ENCODE measurements at places on chromosomes 3 and 15. TPM values are rescaled to one million over a fixed set of nuclear protein-coding genes. Genes with fewer than 3 reads are reported as not detected.

The IGSF10 gene
- 0.05 TPM for total RNA-seq

GRCh38 chr3:105899516-105899915 is 30.7 kb upstream of the CBLB start:
- no peak for DNase-seq

The UROC1 gene
- not detected for total RNA-seq

DNA sequence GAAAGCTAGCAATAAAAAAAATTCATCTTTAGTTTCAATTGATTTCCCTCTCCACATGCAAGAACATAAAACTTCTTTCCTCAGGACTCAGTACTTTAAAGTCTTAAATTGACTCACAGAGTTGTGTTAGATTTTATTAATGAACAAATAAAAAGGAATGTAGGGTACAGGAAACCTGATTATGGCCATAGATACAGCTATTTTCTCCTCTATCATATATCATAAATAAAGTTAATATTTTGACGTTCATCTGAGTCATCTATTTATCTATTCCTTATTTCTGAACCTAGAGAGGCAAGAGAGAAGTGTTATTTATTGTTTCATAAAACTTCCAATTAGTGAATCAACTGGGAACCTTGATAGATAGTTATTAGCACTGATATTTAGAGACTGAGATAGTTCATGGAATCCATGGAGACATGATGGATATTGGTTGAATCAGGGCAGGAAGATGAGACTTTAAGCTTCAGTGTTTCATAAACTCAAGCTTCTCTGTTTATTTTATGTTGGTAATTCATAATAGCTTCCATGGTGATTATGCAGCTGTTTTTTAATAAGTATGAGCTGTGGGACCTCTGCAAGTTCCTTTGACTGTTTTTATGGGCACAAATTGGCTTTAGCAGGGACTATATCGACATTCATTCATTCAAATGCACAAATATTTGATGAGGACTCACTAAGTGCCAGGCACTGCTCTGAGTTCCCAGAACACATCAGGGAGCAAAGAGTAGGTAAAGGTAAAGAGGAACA is 143.5 kb upstream of the TGFBR2 start:
- DNase-seq: no peak

The KBTBD13 gene
- not detected for total RNA-seq

DNA sequence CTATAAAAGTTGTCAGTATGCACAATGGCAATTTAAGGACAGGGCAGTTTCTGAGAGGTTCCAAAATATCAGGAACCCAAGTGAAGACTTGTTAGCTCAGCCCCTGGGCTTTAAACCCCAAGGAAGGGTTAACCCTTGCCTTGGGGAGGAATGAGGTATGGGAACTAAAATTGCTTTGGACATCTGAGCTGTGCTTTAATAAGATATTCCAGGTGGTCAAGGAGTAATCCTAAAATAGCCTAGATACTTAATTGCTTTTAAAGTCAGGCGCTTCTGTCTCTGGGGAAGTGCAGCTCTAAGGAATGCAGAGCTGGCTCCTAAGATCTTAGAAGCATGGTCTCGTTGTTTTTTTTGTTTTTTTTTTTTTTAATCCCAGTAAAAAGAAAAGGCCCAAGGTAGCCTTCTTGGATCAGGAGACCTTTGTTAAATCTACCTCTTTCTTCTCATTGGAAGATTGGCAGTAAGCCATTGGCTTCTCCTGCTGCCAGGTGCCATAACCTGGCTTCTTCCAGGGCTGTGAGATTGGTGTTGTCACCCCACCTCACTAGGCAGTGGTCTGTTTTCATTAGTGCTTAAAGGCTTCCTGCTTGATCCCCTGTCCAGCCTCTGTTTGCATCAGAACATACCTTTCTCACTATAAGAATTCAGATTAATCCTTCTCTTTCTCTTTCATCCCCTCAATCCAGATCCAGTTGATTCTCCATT is 24.5 kb downstream of the ARID3B start:
- DNase-seq: no peak

DNA sequence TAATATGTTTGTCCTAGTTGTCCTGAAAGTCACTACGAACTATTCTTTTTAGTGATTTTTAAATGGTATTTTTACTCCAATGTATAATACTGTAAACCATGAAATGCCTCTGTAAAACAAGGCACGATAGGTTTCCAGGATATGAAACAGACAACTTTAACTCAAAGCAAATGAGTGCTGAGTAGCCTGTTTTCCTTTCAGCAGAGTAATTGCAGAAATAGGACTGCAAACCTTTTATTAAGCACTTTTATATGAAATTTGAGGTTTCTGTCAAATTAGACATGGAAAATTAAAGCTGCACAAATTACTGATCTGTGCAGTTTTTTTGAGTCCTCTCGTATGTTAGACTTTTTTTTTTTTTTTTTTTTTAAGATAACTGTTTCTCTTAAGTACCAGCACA is 16.2 kb downstream of the AKAP13 start:
- DNase-seq: no peak

DNA sequence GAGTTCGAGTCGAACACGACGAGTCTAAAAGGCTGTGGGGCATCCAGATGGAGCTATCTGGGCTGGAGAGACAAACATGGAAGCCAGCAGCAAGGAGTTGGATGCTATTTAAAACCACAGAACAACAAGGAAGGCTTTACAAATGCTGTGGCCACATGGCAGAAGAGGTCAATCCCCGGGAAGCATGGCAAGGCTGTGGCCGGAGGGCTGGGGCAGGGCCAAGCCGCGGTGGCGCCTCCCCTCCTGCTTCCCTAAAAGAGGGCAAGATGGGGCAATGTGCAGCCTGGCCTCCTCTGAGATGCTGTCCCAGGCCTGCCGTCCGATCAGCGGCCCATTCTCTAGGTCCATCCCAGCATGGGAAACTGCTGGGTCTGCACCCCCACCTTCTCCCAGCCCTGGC is 139.1 kb downstream of the SRGAP3 start:
- no peak for DNase-seq

The CGGBP1 gene
- 55.9 TPM for total RNA-seq

DNA sequence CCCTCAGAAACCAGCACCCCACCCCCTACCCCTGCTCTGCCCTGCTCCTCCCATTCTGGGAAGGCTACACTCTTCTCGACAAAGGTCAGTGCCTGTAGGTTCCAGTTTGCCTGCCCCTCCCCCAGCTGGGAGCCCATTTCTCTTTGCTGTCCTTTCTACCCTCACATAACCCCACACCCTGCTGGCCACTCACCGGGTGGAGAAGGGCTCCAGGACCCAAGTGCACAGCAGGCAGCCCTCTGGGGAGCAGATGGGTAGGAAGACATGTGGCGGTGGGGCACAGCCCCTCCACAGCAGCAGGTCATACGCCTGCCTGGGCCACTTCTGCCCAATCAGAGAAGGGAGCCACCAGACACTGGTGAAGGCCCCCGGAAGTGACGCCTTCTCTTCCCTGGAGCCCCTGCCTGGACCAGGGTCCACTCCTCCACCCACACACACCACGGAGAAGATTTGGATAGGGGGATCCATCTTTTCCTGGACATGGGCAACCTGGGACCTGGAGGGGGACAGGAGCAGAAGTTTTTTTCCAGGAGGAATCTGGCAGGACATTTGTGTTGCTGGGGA is at the start of gene THPO:
THPO (minus strand) TSS at position 326 of the 564 bp plus-strand sequence. CDS start 1,948 bp downstream, outside the sequence.
- DNase-seq: no peak

The DPPA2 gene
- total RNA-seq: not detected

DNA sequence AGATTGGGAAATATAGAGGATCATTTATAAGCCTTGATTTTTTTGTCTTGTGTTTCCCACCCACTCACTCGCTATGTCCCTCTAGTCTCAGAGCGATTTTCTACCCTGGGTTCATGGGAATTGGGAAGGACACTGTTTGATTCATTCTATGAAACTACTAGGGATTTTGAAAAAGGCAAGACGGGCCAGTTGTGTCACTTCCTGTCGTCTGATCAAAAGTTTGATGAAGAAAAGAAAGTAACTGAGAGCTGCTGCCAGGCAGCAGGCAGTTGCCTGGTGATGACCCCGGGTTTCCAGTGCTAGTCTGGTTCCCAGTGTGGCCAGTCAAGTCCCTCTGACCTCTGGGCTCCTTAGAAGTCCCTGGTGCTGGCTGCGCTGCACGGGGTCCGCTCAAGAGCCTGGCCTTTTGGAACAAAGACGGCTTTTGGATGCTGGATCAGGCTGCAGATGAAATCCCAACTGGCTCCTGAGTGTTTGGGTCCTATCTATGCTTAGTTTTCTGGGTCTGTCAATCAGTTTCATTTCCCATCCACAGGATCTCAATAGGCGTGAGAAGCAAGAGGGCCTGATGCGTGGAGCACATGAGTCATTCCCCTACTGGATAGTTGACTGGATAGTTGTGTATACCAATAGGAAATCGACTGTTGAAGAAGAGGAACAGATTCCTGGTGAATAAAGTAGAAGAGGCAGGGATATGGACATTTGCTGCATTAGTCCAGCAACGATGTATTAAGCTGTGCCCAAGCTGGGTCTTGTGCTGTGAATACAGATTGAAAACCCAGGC is 89.7 kb downstream of the EEFSEC start:
- no peak for DNase-seq

DNA sequence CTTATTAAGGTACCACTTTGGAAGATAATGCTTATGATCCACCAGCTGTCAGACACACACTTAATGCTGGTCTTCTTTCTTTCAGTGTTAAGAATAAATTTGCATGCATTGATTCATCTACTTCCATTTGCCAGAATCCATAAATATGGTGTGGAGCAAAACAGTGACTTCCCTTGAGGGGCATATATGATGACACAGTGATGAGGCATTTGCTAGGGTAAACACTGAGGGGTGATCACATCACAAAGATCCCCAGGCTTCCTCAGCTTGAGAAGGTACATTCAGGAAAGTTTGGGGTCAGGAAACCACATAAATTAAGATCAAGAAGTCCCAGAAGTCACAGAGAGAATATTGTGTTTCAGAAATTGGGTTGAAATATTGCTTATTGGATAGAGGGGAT is 9.9 kb upstream of the ZBED2 start:
- no peak for DNase-seq

The ERC2 gene
- total RNA-seq: 0.16 TPM

DNA sequence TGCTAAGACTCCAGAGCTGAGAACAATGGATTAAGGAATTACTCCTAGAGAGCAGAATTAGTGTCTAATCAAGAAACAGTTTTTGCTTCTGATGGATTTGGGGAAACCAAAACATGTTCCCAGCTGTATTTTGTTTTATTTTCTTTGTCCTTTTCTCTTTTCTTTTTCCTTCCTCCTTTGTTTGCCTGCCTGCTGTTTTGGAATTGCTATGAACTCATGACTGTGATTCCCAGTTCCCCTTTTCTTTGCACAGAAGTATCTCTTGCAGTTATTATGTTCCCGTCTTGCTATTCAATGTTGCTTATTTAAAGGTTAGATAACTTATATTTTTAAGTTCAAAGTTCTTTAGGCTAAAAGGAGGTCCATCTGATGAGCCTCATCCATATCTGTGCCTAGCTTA is 77.0 kb upstream of the GBE1 start:
- no peak for DNase-seq

DNA sequence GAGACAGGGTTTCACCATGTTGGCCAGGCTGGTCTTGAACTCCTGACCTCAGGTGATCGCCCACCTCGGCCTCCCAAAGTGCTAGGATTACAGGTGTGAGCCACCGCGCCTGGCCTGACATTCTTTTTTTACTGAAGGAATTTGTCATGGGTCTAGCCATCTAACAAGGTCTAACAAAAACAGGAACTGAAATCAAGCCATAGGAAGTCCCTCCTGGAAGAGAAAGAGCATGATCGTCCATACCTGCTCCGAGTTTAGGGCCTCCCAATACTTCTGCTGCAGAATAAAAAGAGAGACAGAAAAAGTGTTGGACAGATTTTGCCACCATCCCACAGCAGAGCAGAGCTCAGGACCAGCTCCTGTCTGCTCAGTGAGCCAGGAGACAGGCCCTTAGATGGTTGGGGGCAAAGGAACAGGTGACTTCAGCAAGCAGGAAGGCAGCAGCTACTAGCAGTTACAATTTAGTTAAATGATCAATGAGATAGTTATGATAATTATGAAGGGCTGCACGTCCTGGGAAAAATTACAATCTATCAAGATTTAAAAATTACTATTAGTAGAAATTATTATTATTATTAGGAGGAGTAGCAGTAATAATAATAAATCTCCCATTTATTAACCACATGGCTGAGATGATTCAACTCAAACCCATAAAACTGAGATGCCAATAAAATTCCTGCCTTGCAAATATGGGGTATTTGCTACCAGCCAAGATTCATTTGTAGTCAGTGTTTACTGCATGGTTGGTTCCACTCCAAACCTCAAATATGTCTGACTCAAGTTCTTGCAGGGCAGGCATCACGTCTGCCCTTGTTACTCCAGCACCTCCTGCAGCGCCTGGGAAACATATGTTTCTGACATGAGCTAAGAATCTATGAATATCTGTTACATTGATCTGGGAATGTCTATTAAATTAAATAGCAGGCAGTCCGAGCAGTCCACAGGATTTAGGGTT is 40.1 kb downstream of the TMEM44 start:
- DNase-seq: no peak

The CFAP100 gene
- total RNA-seq: not detected

- DNase-seq: no peak
Observed at GRCh38 chr3:119146578-119147375, 812 bp downstream of the TEX55 start.

DNA sequence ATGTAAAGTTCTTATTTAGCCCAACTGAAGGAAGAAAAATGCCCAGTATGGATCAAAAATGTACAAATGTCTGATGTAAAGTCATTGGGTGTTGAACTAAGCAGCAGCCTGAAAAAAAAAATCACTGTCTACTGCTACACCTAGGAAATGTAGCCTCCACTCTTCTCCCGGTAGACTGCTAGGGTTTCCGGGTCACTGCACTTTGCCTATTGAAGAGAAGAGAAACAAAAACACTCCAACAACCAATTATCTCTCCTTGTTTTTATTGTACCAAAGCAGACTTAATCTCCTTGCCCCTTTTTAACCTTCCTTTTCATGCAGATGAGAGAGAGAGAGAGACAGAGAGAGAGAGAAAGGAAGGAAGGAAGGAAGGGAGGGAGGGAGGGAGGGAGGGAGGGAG is 140.2 kb upstream of the SETMAR start:
- no peak for DNase-seq

The MAGI1 gene
- 0.49 TPM for total RNA-seq

The EFCC1 gene
- total RNA-seq: not detected

DNA sequence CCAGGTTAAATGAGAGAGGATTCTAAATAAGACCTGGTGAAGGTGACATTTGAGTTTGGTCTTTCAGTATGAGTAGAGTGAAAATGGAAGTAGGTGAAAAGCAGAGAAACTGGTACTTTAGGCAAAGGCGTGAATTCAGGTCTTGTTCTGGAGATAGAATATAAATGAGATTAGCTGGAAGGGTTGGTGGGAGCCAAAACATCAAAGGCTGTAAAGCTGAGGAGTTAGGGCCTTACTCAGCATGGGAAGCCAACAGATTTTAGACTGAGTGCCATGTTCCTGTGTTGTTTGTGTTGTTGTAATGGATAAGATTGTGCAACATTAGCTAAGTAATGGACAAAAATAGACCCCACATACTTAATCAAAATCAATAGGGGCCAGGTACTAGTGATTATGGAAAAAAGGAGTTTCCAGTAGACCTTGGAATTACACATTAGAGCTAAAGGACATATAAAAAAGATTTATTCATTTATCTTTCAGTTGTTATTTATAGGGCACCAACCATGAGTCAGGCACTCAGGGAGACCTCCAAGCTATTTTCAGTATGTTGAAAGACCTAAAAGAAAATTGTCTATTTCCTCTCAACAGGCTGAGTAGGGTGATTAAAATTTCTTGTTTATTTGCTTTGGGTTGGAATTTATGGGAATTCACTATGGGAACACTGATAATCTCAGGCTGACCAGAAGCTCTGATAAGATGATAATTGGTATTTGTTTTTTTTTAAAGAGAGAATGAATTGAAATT is 20.8 kb downstream of the ARL14 start:
- DNase-seq: no peak
